Naive B cell (primary cell): ENCODE measurements at places on chromosomes 3 and 15.

- H3K36me3 ChIP-seq = no peaks in the 10 kb centered on the region
- H3K4me3 ChIP-seq = no peak overlapping the region
- H3K27me3 ChIP-seq = peaks cover 8% of the 10 kb centered on the region
- no peak overlapping the region for H3K27ac ChIP-seq
- no peaks in the 10 kb centered on the region for H3K4me1 ChIP-seq
- DNase-seq = no peak
Observed at GRCh38 chr3:37707428-37708372, 154.0 kb upstream of the CTDSPL start.

DNA sequence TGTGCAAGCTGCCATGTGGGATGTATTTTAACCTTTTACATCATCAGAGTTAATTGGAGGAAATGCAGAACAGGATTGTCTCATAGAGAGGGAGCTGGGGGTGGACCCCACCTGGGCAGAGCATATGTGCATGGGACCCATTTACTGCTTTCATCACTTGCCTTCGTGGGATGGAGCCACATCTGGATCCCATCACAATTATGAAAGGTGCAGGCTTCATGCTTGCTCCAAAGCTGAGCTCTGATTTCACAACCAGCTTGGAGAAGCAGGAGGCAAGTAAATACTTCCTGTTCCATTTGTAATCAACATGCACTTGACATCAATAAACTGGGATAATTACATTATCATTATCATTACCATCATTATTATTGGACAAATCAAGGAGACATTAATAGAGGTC lies 161.9 kb downstream of the ALDH1A2 start:
- DNase-seq = no peak
- H3K4me3 ChIP-seq = no peak overlapping the region
- H3K27me3 ChIP-seq = peaks cover 53% of the 10 kb centered on the region
- no peaks in the 10 kb centered on the region for H3K36me3 ChIP-seq

- no peaks in the 10 kb centered on the region for H3K4me1 ChIP-seq
- no peak for DNase-seq
- peaks cover 14% of the 10 kb centered on the region for H3K27me3 ChIP-seq
- H3K36me3 ChIP-seq = no peaks in the 10 kb centered on the region
- H3K4me3 ChIP-seq = no peak overlapping the region
- H3K27ac ChIP-seq = no peak overlapping the region
Observed at GRCh38 chr3:5488771-5489170, 301.3 kb downstream of the EDEM1 start.

- peaks cover 27% of the 10 kb centered on the region for H3K36me3 ChIP-seq
- DNase-seq = no peak
- H3K27me3 ChIP-seq = no peaks in the 10 kb centered on the region
- H3K27ac ChIP-seq = no peak overlapping the region
Observed at GRCh38 chr3:184868477-184868876, 56.5 kb downstream of the VPS8 start.

- H3K27ac ChIP-seq = peak overlapping the region; percentile 89
- no peaks in the 10 kb centered on the region for H3K27me3 ChIP-seq
Observed at GRCh38 chr3:9653565-9654248, 4.4 kb downstream of the MTMR14 start.

DNA sequence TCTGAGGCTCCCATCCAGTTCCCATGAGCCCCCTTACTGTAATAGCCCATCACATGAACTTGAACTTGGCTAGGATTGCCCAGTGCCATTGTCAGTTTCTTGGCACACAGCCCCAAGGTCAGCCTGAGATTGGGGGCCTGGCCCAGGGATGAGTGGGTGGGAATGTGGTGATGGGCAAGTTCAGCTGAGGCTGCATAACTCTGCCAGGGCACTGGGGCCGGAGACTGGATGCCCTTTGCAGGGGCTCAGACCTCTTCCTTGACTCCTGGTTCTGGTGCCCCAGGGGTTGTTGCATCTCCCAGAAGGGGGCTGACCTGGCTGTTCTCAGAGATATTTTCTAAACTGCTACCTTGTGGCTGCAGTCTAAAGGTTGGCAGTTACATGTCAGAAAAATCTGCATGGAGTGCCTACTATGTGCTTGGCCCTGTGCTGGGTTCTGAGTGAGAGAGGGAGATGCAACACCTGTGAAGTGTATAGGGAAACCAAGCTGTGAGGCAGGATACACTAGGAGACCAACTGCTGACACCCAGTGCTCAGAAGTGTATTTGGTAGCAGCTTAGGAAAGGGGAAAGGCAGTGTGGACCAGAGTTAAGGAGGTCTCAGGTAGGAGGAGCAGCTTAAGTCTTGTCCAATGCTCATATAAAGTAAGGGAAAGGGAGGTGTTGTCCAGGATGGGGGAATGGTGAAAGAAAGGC lies 74.8 kb upstream of the PRR23C start:
- DNase-seq = no peak
- no peak overlapping the region for H3K27ac ChIP-seq
- no peaks in the 10 kb centered on the region for H3K4me1 ChIP-seq
- H3K27me3 ChIP-seq = no peaks in the 10 kb centered on the region
- H3K4me3 ChIP-seq = no peak overlapping the region

DNA sequence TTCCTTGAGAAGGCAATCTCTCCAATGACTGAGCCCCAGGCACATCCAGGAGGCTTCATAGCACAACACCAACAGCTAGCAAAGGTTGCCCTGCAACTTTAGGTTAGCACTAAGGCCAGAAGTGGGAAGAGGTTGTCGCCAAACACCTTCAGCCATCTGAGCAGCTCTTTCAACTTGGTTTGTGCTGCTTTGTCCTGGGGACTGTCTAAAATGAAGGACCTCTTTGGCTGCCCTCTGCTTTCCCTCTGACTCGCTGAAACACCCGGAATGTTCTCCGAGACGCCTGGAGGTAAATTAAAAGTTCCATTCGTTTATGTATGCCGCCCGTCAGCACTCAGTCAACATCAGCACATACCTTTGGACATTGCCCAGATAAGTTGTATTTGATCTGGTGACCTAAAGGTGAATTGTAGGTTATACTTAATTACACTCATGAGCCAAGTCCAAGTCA lies 121.2 kb upstream of the NR2F2 start:
- H3K36me3 ChIP-seq = no peaks in the 10 kb centered on the region
- DNase-seq = no peak
- H3K4me1 ChIP-seq = no peaks in the 10 kb centered on the region
- H3K27ac ChIP-seq = no peak overlapping the region
- H3K4me3 ChIP-seq = no peak overlapping the region
- no peaks in the 10 kb centered on the region for H3K27me3 ChIP-seq

DNA sequence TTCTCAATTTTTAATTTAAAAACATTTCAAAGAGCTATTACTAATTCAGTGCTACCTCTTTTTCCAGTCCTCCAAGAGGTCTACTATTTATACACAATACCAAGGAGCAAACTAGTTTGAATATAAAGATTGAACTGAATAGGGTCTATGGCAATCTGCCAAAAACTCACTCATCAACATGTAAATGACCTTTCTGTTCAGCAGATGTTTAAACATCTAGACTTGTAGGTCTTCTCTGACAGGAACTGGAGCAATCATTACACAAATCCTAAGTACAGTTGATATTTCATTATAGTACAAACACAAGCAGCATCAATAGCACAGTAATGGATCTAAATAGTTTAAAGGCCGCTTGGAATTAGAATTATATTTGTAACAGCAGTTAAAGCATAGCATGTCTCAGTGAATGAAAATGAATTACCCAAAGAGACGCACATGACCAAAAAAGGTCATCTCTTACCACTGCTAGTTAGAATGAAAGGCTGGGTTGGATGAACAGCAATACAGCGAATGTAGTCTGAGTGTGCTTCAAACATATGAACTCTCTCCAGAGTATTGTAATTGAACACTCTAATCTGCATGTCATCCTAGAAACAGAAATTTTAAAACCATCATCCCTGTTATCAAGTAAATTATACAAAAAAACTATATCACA lies 10.7 kb downstream of the COPB2 start:
- no peak overlapping the region for H3K27ac ChIP-seq
- DNase-seq = no peak
- peaks cover 10% of the 10 kb centered on the region for H3K4me1 ChIP-seq
- peaks cover 29% of the 10 kb centered on the region for H3K36me3 ChIP-seq

DNA sequence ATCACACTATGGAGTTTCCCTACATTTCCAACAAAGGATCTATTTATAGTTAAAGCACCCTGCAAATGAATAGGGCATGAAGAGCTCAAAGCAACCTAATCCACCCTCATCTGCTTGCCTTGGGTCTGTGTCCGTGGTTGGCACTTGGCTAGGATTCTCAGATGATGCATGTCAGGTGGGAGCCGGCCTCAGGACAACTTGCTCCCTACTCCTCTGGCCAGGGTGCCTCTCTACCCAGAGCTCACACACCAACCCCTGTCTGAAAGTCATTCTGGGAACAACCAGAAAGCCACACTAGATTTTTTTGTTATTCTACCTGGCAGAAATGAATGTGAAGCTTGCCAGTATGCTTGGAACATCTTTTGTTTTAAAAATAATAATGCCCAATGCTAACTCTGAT lies 13.2 kb downstream of the ARHGEF3 start:
- H3K27me3 ChIP-seq = no peaks in the 10 kb centered on the region
- H3K36me3 ChIP-seq = no peaks in the 10 kb centered on the region
- H3K27ac ChIP-seq = peak overlapping the region; percentile 50
- peak overlapping the region; percentile 35 for H3K4me3 ChIP-seq
- H3K4me1 ChIP-seq = peaks cover 64% of the 10 kb centered on the region
- DNase-seq = no peak

GRCh38 chr15:35618260-35619188 lies 72.6 kb upstream of the DPH6 start:
- no peak overlapping the region for H3K4me3 ChIP-seq
- no peak for DNase-seq
- no peak overlapping the region for H3K27ac ChIP-seq

- no peak overlapping the region for H3K4me3 ChIP-seq
- no peaks in the 10 kb centered on the region for H3K27me3 ChIP-seq
- peaks cover 19% of the 10 kb centered on the region for H3K4me1 ChIP-seq
- no peaks in the 10 kb centered on the region for H3K36me3 ChIP-seq
- DNase-seq = no peak
- no peak overlapping the region for H3K27ac ChIP-seq
Observed at GRCh38 chr3:38112378-38112761, 24.6 kb downstream of the ACAA1 start.

DNA sequence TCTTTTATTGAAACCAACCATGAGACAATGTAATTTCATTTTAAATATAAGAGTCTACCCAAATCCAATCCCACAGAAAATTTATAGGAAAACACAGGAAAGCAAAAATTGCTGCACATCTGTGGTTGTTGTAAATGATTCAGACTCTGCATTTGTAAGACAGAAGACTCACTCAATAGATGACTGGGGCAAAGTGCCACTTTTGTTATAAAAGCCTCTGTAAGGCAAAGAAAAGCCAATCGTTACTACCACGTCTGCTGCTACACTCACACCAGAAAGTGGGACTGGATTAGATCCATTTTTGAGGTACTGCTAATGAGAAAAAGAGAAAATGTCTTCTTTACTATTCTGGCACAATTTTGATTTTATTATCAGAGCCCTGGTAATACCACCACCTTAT lies 74.9 kb downstream of the SEMA6D start:
- H3K27me3 ChIP-seq = peaks cover 5% of the 10 kb centered on the region
- no peak for DNase-seq
- H3K4me3 ChIP-seq = no peak overlapping the region
- H3K4me1 ChIP-seq = no peaks in the 10 kb centered on the region
- no peaks in the 10 kb centered on the region for H3K36me3 ChIP-seq
- H3K27ac ChIP-seq = no peak overlapping the region

- H3K36me3 ChIP-seq = peaks cover 16% of the 10 kb centered on the region
- no peak overlapping the region for H3K27ac ChIP-seq
- DNase-seq = no peak
- peak overlapping the region; percentile 64 for H3K4me3 ChIP-seq
Observed at GRCh38 chr3:52682016-52682415, 3.7 kb downstream of the PBRM1 start.

DNA sequence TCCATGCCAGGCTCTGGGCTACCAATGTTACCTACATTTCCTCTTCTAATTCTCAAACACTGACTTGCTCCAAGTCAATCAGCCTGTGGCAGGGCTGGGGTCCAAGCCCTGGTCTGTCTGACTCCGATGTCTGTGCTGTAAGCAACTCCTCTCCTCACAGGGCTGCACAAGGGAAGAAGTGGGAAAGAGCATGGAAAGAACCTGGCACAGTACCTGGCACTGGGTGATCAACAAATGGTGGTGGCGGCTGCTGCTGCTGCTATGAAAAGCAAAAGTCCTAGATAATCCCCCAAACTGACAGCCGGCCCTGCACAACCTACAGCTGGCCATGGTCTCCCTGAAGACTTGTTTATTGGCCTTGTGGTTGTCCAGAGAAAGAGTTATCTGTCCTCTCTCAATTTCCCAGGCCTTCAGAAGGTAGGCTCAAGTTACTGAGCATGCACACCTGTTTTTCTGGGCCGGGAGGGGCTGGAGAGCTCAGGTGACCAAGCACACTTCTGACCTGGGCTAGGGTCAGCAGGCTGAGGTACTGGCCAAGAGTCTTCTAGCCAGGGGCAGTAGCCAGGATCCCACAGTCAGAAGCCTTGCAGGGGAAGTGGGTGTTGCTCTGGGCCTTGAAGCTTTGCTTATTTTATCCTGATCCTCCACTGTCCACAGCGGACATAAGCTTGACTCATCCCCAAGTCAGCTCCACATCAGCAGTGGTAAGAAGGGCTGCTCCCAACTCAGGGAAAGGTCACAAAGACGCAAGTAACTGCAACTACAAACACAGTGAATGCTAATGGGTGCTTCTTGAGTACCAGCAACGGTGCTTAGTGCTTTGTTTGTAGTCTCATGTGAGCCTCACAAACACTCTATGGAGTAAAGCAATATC lies 35.3 kb upstream of the KY start:
- H3K36me3 ChIP-seq = no peaks in the 10 kb centered on the region
- DNase-seq = no peak
- H3K4me1 ChIP-seq = no peaks in the 10 kb centered on the region
- no peak overlapping the region for H3K27ac ChIP-seq

DNA sequence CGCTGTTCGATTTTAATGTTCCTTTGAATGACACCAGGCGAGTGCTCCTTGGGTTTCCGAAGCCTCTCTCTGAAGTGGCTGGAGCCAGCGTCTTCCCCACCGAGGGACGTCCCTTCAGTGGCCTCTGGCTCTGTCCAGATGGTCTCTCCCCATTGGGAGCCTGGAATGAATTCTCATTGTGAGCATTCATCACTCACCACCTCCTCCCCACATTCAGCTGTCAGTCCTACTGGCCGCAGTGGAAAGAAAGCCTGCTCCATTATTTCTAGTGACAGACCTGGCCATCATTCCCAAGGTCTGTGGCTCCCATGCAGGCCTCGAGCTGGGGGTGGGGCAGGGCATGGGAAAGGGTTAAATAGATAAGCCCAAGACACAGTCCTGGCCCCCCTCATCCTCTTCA lies 35.2 kb downstream of the ZNF710 start:
- H3K36me3 ChIP-seq = no peaks in the 10 kb centered on the region
- H3K4me3 ChIP-seq = no peak overlapping the region
- no peak for DNase-seq
- H3K27ac ChIP-seq = peak overlapping the region; percentile 73
